Right forelimb (tissue), 1 donor: ENCODE measurements at places on chromosomes 4 and X.
A peak's percentile ranks its signal among the peaks of the same experiment; 100 is the strongest.

DNA sequence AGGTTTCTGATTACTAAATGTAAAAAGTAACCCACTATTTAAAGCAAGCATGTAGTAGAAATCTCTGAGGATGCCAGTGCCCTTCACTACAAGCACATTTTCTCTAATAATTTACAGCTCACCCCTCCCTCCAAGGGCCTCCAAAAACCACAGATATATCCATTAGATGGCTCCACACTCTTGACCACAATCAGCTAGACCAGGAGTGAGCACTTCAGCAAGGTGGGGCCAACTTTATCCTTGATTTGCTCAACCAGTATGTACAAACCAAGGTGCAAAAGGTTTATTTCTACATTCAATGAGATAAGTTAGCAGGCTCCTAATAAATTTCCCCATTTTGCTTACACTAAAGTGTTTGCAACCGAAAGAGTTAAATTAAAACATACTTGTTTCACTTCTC is 35.8 kb downstream of the RFC1 start:
- DNase-seq: no peak

GRCh38 chrX:18674417-18674787 is 2.5 kb upstream of the RS1 start:
- peak; percentile 49 for DNase-seq

GRCh38 chr4:153067376-153067775 is 131.3 kb downstream of the FHDC1 start:
- DNase-seq: no peak

DNA sequence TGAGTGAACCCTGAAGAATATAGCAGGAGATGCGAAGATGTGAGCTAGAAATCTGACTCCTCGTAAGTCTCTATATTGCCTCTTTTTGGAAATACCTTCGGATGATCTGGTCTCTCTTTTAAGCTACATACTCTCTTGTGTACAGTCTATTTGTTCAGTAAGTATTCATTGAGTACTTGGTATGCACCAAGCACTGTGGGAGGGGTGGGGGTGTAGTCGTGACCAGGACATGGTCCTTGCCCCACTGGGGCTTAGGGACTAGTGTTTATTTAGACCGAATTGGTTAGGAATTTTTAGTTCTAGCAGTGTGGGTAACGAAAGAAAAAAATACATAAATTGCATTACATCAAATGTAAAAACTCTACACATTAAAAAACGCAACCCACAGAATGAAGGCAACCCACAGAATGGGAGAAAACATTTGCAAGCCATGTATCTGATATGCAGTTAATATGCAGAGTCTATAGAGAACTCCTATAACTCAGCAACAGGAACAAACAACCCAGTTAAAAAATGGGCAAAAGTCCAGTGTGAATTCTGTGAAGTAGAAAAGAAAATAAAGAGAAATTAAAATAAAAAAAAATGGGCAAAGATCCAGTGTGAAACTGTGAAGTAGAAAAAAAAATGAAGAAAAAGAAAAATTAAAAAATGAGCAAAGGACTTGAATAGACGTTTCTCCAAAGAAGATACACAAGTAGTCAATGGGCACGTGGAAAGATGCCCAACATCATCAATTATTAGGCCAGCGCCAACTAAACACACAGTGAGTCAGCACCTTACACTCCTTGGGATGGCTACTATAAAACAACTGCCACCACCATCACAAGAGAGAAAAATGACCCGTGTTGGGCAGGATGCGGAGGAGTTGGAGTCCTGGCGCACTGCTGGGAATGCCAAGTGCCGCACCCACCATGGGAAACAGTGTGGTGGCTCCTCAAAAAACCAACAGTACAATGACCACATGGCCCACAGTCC is 43.8 kb downstream of the RGS12 start:
- DNase-seq: no peak

DNA sequence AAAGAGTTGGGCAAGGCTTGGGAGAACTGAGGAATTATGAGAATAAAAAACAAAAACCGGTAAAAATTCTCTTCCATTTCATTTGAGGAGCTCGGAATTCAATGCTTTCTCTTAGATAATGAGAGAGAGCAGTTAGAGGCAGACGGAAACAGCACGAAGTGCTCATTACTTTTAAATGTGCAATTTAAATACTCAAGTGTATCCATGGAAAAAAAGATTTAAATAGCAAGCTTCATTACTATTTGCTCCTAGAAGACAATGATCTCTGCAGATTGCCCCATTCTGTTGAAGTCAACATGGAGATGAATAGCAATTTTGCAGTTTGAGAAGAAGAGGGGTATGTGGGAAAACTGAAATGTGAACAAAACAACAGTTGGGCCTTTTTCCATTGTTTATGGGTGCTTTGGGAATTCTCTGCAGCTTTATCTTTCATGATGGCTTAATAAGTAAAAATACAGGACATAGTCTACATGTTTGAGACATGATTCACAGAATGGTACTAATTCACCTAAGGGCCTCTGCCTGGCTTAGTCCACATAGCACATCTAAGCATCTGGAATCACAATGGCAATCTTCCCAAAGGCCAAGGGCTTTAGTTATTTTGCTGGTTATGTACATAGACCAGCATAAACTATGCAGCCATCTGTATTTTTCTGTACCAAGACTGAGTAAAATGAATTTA is 512.7 kb upstream of the FAT1 start:
- no peak for DNase-seq

- no peak for DNase-seq
Measured at GRCh38 chr4:163164591-163164990, 2.1 kb downstream of the NAF1 start.

GRCh38 chr4:122996350-122996749 is 74.0 kb upstream of the NUDT6 start:
- no peak for DNase-seq

GRCh38 chrX:71453056-71453455 is 79.8 kb upstream of the OGT start:
- no peak for DNase-seq

- no peak for DNase-seq
Measured at GRCh38 chrX:69051901-69052300, 113.4 kb downstream of the PJA1 start.

DNA sequence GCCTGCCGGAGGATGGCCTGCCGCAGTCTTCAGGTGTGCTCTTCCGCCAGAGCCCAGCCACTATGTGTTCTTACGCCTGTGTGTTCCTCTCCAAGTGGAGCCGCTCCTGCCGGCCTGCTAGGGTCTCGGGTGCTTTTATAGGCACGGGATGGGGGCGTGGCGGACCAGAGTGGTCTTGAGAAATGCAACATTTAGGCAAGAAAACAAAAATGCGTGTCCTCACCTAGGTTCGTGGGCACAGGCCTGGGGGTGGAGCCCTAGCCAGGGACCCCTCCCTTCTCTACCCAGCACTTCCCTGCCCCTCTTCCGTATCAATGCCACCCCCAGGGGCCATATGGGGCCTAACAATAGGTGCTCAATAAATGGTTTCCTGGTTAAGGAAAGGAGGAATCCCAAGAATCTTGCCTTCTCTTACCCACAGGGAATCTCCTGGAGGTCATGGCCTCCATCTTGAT is 34.4 kb upstream of the LRBA start:
- no peak for DNase-seq

DNA sequence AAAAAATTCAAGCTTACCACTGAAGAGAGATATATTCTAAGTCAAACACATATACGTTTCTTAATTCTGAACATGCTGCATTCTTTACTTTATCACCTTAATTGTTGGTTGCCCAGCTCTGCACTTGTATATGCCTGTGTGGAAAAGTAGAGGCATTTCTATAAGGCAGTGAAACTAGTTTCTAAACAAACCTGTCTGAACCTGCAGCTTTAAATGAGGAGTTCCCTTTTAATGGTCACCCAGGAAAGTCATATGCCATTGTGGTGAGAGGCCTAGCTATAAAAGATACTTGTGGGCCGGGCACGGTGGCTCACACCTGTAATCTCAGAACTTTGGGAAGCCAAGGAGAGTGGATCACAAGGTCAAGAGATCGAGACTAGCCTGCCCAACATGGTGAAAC is 147.4 kb upstream of the RXFP1 start:
- DNase-seq: no peak

DNA sequence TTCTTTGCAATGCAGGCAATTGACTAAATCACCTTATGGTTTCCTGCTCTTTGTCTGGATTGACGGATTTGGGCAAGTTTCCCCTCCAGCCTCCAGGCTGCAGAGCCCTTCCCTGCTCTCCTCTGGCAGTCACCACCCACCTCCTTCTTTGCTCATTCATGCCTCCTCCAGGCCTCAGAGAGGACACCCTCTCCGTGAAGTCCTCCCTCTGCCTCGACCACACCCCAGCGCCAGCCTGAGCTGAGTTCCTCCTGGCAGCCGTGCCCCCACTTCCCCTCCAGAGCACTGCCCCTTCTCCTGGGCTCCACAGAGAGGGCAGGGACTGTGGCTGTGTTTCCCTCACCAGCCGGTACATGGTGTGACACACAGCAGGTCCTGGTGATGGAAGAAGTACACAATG is 53.7 kb downstream of the DCTD start:
- no peak for DNase-seq

DNA sequence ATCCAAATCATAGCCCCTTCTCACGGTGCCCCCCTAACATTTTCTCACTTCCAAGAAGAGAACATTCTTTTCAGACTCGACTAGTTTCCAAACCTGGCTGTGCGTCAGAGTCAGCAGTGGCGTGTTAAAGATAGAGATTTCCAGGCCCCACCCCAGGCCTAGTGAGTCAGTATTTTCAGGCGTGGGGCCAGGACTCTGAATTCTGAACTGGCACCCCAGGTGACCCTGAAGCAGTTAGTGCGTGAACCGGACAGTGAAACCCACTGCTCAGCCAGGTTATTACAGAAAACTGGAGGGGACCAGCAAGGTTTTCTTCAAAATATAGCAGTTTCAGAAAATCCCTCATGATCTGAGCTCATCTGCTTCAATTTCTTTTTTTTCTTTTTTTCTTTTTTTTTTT is 35.0 kb upstream of the BCOR start:
- no peak for DNase-seq

GRCh38 chrX:138287205-138287877 is 424.2 kb downstream of the FGF13 start:
- no peak for DNase-seq

DNA sequence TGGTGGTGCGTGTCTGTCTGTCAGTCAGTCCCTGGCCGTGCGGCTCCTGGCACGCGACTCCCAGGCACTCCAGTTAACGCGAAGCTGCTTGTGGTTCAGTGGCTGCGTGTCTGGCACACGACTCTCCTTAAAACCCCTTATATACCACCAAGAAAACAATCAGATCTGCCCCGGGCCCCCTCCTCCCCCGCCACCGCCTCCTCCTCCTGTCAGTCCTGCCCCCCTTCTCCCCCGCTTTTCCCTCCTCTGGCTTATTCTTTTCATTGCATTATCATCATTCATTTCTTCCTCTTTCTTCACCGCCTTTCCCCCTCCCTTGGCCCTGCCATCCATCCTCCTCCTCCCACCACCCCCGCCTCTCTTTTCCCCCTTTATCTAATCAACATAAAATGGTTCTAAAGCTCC is at the start of gene NEUROG2:
Gene NEUROG2, minus strand, starts transcription at position 115 of the 405 bp plus-strand sequence. CDS start 705 bp downstream, outside the sequence.
- no peak for DNase-seq

DNA sequence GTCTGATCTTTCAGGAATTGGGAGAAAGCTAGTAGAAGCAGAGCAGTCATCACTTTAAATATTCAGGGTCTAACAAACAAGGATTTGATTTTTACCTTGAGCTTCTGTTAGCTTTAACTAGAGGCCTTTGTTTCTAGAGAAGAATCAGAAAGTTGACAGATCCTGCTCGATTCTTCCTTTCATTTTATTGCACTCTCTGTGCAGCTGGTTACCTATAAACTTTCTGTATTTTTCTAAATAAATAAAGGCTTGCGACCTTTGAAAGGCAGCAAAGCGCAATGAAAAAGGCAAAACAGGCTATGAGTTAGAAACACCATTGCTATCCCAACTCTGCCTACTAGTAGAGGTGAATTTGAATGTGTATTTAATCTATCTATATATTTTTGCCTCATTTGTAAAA is 101.4 kb upstream of the NPY2R start:
- no peak for DNase-seq

- no peak for DNase-seq
Measured at GRCh38 chr4:143356493-143356892, 19.8 kb downstream of the GAB1 start.

GRCh38 chr4:123649645-123650391 is 253.2 kb downstream of the SPRY1 start:
- peak; percentile 65 for DNase-seq

DNA sequence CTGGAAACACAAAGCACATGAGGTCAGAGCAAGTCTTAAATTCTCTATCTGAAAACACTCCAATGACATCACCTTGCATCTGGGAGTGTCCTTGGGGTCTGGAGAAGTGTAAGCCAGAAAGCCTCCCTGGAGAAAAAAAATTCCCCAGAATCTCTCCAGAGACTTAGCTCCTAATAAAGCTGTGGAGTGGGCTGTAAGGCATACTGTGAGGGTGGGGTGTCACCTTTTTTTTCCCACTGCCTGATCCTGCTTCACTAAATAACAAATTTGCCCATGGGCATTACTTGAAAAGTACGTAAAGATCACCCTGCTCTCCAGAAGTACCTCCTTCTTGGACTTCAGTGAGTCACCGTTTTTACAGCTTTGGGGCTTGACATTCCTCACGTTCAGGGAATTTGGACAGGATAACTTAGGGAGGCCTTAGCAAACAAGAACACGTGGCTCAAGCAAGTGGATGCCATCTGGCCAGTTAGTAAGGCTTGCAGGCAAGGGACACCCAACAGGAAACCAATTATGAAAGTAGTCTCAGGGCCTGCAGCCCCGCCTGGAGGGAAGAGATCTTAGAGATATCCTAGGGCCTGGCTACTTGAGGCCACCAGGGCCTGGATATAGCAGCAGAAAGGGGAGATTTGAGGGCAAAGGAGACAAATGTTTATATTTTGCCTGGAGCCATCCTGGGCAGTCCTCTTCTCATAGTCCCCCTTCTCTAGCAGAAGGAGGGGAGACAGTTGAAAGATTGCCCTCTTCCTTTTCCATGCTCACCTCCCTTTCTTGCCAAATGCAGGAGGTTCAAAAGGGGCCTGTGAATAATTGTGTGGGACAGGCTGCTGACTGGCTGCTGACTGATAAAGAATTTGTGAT is 60.1 kb upstream of the PLAC1 start:
- no peak for DNase-seq

DNA sequence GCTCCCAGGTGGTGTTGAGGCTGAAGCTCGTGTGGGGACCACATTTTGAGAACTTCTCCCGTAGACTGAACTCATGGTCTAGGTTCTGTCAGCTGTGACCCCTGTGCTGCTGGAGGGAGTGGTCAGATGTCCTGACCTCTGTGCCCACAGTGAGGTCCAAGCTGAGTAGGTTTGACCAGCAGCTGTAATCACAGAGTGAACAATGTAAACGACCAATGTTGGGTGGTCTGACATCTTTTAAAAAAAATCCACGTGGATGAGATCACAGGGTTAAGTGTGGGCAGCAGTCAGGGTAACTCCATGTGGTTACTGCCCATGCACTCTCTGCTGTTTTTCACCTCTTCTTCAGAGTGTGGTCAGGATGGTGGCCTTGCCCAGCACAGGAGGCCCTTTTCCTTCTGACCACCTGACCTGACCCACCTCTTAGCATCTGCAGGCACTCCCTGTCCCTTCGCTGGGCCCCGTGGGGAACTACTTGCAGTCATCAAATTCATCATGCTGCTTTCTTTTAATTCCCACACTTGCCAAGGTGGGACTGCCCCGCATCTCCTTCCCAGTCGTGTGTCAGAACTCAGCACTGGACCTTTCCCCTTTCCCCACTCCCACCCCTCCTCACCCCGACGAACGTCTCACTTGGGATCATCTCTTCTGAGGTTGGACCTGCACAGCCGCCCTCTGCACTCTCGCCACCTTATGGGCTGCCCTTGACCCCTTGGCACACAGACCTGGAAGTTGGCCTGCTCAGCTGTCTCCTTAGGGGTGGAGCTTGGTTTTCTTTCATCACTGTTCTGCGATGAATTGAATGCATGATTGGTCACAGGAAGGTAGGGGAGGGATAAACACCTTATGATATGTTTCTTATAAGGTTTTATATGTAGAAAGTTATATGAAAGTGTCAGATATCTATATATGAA is 120.1 kb downstream of the PTTG2 start:
- no peak for DNase-seq
